Motor neuron (in vitro differentiated cells): ENCODE measurements at places on chromosomes 5 and 9. TPM values are rescaled to one million over a fixed set of nuclear protein-coding genes. Genes with fewer than 3 reads are reported as not detected.

The MRPL36 gene
- 44.9 and 53.1 TPM in 2 replicates for total RNA-seq

The IZUMO3 gene
- total RNA-seq = 0.89 TPM in 1 of 2 replicates, not detected in the other

The PHF24 gene
- 0.41 and 0.75 TPM in 2 replicates for total RNA-seq

The HSD17B4 gene
- 85.8 and 103 TPM in 2 replicates for total RNA-seq

The LTC4S gene
- 1.6 TPM in 1 of 2 replicates, not detected in the other for total RNA-seq
